Activated naive CD8-positive, alpha-beta T cell treated with anti-CD3 and anti-CD28 coated beads for 36 hours (primary cell): ENCODE measurements at places on chromosomes 1 and 21.

DNA sequence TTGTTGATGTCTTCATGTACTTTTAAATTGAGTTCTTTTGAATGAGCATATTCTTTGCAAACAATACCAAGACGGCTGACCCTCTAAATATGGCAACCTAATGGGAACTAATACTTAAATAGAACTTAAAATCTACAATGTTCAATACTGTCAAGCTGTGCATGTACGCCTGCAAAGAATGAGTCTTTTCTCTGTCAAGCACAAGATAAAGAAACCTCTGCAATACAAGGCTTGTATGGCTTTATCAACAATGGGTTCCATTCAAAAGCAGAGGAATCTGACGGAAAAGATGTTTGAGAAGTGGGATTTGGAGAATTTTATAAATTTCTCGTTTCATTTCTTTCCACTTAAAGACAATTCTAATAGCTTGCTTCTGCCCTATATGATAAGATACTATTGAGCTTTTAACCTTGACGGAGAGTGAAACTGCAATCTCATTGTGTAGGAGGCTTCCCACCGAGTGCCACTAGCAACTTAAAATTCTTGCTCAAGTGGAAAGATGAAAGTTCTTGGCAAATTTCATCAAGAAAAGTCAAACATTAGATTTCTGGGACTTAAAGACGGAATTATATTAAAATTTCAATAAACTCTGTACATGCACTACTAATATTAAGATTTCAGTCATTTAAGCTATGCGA lies 119.8 kb downstream of the RGS21 start:
- DNase-seq, result no peak

- DNase-seq, result no peak
Measured at GRCh38 chr1:5670590-5671350, 321.5 kb downstream of the NPHP4 start.

- DNase-seq, result no peak
Measured at GRCh38 chr1:47569681-47570470, 132.0 kb downstream of the FOXD2 start.

DNA sequence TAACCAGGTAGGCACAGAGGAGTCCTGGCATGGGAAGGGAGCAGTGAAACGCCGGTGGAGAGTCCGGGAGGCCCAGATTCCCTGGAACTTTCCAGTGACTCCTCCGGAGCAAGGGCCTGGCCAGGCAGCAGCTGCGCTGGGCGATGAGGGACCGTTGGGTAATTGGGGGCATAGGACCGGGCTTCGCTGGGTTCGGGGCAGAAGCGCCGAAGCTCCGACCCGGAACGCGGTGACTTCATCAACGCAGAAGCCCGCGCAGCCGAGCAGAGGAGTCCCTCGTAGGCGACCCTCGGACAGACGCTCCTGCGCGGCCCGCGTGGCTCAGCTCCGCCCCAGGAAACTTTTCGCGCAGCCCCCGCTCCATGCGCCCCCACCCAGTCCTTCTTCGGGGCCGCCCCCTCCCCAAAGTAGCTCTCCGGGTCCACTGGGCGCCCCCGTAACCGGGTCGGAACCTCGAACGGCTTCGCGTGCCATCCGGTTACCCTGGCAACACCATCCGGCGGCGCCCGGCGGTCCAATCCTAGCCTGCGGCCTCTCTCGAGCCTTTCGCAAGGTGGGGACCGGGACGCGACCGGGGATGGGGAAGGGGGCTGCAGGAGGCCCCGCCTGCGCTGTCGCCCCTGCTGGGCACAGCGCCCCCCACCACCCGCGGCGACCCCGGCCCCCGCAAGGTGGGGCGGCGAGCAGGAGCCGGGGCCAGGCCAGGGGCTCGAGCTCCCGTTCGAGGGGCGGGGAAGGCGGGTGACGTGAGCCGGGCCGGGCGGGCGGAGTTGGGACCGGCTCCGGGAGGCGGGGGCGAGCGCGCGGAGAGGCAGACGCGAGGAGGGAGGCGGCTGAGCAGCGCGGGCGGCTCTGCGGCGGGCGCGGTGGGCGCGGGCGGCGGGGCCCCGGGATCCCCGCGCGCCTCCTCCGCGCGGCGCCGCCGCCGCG lies at the start of gene AJAP1:
AJAP1 (plus strand) TSS at position 814 of the 930 bp plus-strand sequence. CDS start 817 bp downstream, outside the sequence.
- DNase-seq, result peak; percentile 13

DNA sequence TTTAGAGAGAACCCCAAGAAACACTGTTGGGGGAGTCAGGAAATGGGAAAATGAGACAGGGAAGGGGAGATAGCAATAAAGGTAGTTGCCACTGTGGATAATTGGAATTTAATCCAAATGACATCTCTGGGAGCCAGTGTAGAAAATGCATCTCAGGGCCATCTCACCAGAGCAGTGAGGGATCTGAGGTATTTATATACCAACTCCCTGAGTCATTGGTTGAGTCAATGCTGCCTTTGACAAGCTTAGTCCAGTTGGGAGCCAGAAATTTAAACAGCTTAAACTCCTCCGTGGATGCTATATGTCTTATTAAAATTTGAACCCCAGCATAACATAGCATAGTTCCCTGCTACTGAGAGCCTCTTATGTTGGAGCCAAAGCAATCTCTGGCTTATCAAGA lies 140.3 kb downstream of the SLC30A10 start:
- no peak for DNase-seq

DNA sequence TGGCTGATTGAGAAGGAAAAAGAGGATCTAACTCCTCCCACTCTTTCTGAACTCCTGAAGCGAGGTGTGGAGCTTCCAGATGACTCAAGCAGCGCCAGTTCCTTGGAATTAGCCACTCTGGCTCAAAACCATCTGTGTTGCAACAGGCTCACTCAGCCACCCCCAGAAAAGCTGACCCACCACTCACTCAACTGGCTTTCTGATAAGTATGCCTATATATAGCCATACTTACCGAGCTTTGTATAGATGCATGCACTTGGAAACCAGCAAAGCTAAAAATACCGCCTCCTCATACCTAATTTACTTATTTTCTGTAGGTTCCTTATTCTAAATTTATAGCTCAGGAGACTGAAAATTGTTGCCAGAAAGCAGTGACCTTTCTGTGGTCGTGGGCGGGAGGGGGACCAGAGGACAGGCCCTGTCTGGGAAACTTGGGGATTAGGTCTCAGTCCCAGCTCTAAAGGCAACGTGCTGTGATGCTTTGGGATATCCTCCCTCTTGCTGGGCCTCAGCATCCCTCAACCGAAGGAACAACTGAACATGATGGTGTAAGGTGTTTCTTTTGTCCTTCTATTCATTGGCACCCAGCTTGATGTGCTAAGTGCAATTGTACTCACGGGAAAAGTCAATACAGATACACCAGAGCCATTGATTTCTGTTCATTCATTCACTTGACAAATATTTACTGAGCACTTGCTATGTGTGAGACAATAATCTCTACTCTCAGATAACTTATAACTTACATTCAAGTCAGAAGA lies 65.7 kb downstream of the NENF start:
- DNase-seq, result no peak

- peak; percentile 31 for DNase-seq
Measured at GRCh38 chr1:38834937-38835827, 24.4 kb downstream of the RRAGC start.

- no peak for DNase-seq
Measured at GRCh38 chr1:100323419-100324106, 28.7 kb upstream of the CDC14A start.

DNA sequence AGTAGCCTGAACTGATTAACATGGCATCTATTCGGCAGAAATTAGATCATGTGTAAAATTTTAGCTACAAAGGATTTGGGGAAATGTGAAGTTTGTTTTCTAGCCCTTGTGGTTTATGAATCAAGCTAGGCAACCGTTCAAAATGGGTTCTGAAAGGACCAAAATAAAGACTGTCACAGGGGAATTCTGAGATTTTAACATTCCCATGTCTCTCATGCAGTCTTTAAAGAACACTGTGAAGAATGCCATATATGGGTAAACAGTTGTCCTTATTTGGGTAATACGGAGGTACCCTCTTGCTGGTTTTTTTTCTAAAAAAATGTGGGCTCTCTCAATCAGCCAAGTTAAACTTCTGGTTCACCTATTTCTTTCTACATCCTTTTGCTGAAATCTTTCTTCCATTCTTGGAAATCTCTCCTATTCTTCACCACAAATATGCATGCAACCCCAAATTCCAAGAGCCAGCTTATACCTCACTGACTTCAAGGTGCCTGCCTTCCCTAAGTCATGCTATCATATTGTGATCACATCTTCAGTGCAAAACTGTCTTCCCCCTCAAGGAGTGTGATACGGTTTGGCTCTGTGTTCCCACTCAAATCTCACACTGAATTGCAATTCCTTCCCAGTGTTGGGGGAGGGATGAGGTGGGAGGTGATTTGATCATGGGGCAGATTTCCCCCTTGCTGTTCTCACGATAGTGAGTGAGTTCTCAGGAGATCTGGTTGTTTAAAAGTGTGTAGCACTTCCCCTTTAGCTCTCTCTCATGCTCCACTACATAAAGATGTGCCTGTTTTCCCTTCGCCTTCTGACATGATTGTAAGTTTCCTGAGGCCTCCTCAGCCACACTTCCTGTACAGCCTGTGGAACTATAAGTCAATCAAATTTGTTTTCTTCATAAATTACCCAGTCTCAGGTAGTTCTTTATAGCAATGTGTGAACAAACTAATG lies 308.7 kb downstream of the TTLL7 start:
- no peak for DNase-seq

GRCh38 chr1:223772771-223773160 lies 60.4 kb downstream of the CAPN2 start:
- no peak for DNase-seq

GRCh38 chr1:53384796-53385195 lies 56.9 kb upstream of the LRP8 start:
- no peak for DNase-seq

- DNase-seq, result no peak
Measured at GRCh38 chr21:38744861-38745260, 60.9 kb upstream of the ETS2 start.

DNA sequence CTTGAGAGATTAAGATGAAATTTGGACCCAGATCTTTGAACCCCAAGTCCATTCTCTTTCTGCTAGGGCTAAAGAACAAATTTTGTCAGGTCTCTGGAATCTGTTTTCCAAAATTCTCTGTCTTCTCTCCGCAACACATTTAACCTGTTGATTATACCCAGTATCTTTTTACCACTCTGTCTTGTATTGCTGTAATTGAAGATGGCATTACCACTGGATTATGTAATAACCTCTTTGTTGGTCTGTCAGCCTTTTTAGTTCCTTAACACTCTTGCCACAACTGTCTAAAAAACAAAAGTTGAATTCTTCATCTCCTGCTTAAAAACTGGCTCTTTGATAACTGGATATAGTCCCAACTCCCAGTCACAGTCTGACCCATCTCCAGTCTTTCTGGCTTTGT lies 3.0 kb downstream of the SRP9 start:
- DNase-seq, result no peak

DNA sequence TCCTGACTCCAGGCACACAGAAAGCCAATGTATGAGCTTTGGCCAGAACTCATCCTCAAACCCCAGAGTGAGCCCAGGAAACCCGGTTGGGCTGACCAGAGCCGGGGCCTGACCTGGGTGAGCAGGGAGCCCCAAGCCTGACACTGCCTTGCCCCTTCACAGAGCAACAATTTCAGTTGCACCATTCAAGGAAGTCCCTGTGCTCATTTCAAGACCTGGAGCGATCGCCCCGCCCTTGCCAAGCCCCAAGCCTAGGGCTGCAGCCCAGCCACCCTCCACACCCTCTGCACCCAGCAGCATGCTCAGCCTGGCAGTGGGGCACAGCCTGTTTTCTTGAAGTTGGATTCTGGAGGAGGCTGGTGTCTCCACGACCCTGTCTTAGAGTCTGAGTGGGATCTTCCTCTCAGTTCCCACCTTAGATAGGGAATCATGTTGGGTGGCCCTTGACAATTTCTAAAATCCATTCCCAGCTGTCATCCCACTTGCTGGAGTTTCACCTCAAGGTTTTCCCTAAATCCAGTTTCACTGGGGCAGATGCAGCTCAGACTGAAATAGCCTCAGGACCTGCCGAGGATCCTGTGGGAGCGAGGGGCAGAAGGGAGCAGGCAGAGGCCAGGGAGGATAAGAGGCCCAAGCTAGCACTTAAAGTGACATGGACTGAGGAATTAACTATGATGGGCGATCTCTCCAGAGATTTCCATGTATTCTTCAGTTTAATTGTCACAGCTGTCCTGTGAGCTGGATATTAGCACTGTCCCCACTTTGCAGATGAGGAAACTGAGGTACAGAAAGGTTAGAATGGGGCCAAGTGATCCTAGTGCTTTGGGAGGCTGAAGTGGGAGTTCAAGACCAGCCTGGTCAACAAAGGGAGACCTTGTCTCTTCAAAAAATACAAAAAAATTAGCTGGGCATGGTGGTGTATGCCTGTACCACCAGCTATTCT lies 2.5 kb downstream of the NBL1 start:
- DNase-seq, result no peak
